ENCODE measurements at places on chromosomes 3 and 15.

- DNase-seq, result no peak
Measured at GRCh38 chr3:17287006-17287689, 402.4 kb downstream of the PLCL2 start.

DNA sequence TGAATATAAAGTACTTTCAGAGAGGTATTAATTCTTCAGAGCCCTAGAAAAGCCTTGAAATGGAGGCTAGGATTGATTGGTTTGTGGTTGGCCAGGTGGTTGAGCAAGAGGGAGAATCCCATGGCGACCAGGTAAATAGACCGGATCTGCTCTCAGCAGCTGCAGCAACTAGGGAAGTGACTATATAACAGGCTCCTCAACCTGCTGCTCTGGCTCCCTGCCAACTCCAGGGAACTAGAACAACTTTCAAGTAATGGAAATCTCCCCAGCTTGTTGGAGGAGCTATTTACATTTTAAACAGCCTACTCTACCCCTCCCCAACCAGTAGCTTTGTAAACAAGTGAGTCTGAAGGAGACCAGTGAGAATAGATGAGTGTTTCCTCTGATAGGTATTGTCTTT lies 121.8 kb upstream of the CADM2 start:
- DNase-seq, result no peak

DNA sequence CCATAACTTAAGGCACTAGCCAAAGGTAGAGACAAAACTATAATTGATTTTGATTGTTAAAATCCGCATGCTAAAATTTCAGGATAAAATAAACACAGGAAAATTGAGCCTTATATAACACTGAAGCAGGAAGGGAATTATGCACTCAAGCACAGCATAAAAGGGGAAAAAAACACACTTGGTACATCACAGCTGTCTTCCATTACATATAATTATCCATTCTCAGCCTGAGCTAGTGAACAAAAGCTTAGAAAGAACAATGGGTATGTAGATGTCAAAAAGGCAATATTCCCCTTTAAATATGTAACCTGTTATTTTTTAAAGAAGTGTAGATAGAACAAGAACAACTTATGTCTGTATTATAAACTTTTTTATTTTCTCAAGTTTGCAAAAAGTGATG lies 899.2 kb downstream of the ROBO1 start:
- no peak for DNase-seq

DNA sequence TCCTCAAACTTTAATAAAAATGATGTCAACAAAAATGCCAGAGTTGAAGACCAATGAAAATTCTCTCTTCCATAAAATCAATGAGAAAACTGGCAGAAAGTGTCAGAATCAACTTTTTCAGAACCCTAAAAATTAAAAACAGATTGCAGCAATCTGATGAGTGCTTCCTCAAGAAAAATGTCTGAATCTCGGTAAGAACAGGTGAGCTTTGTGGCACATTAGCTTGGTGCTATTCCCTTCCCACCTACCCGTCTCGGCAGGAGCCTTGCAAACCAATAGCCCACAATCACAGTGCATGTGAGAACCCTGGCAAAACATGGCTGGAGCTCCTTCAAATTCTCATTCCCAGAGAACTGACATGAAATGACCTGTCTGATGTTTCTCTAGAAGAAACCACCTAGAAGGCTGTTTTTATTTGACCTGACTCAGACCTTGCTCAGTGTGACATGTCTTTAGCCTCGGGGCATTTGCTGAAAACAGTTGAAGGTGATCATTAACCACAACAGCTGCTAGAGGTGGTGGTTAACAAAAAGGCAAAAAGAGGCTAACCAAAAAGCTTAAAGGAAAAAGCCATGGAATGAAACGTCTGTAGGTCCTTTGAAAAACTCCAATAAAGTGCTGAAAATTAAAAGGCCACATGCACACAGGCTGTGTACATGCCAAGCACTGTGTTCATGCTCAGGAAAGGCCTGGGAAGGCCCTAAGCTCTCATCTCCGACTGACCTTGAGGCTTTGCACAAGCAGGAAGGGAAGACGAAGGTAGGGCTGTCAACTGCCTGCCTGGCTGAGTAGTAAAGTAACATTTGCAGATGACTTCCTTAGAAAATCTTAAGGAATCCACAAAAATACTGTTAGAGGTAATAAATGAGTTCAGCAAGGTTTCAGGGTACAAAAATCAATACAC lies 253.0 kb upstream of the NSMCE3 start:
- DNase-seq, result no peak

DNA sequence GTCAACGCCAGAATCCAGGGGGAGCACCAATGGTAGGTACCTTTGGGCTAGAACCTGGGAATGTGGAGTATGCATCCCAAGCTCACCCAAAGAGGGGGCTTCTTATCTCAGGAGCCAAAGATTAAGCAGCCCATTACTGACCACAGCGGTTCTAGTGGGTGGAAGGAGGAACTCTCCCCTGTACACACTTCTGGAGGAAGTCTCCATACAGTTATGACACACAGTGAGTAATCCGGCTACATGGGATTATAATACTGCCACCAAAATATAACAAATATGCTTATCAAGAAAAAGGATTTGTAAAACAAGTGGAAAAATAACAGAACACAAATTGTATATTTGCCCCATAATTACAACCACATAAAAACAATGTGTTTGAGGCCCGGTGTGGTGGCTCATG lies 8.4 kb downstream of the MYO1E start:
- peak; percentile 66 for DNase-seq

- DNase-seq, result no peak
Measured at GRCh38 chr3:169804681-169805080, 8.0 kb upstream of the LRRIQ4 start.

DNA sequence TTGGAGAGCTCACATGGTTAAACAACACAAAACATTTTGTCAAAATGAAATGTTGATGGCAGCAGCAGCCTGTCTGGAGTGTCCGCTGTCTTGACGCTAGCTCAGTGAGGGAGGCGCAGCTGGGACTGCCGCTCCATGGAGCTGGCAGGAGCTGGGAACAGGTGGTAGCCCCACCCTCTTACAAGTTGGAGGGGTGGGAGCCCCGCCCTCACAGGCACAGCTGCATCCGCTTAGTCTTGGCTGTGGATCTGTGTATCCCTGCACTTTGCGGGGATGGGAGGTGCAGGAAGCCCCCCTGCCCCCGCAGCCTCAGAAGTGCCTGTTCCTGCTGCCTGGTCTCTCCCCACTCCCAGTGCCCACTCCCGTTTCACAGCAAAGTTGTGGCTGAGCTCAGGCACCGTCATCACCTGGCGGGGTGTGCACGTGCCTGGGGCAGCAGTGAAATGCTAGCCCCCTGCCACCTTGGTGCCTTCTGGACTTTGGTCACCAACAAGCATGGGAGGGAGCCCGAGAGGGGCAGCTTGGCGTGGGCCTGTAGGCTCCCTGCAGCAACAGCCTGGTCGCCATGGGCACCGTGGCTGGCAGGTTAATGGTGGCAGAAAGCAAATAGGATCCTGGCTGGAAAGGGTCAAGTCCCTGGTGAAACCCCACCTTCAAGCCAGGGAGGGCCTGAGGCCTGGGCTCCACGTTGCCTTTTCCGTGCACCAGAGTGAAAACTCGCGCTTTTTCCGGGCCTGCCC lies 53.8 kb upstream of the CADM2 start:
- DNase-seq, result no peak

DNA sequence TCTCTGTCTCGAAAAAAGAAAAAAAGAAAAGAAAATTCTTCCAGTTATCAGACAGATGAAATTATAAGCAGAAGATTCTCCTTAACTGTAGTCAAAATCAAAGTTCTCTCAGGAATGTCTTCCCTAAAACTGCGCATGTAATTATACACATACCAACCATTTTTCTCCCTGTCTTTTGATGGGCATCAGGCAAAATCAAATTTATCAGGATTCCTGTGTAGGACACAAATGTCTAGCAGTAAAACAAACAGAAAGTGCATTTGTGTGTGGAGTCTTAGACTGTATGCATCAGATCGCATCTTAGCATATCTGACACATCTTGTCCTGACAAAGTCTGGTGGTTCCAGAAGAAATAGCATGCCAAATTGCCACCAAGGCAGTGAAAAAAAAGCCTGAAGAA lies 3.9 kb upstream of the ARPIN start:
- DNase-seq, result no peak

DNA sequence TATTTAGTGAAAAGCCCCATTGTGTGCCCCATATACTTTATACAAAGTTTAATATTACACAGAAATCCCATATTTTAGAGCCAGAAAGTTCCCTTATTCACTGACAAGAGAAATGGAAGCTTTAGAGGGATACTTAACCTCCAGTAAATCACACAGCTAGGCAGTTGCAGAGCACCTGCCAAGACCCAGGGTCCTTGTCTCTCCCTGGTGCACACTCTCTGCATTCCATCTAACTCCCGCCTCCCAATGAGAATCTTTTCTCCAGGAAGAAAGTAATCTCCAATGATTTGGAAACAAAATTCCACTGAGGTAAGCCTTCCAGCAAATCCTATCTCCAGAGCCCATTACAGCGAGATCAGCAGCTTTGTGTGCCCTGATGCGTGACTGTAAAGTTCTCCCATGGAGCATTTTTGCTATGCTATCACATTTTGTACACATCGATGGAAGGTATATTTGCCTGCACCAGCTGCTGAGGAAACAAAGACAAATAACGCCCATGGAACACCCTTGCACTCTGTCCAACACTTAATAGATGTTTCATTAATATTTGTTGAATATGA lies 41.4 kb downstream of the ULK4 start:
- DNase-seq, result no peak

DNA sequence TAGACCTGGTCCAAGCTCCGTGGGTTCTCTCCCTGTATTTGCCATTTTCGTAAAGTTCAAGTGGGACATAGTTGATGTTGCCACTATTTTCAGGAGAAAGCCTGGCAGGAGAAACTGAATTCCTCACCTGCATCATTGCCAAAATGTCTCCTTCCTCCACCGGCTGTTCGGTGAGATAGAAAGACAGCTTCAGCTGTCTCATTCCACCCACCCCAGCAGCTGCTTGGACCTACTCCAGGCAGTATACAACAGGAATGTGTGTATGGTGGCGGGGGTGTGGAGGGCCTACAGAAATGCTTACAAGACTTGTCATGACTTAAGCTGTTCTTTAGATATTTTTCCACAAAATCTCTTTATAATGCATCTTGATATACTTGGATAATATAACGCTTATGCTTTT lies 132.7 kb upstream of the RAP2B start:
- peak; percentile 91 for DNase-seq

DNA sequence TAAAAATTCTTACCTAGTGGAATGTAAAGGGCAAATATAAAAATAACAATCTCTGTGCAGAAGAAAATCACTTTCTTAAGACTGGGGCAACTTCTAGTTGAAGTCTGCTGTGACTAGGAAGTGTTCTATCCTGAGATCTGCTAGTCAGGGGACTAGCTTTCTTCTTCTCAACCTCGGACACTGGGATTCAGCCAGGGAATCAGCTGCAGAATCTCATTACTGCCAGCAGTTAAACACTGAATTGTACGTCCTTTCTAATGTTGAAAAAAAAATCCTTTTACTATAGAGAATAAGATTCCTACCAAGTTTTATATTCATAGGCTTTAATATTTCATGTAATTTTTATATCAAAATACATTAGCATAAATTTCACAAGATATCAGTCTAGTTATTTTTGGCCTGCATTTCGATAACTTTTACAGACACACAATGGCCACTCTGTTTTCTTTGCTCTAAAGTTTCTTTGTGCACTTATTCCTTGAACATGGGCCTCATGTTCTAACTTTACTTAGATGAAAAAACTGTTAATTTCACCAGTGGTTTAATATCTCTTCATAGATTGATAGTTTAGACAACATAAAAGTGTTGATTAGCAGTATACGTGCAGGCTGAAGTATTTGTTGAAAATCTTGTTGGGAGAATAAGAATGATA lies 2.6 kb upstream of the NEO1 start:
- DNase-seq, result no peak

DNA sequence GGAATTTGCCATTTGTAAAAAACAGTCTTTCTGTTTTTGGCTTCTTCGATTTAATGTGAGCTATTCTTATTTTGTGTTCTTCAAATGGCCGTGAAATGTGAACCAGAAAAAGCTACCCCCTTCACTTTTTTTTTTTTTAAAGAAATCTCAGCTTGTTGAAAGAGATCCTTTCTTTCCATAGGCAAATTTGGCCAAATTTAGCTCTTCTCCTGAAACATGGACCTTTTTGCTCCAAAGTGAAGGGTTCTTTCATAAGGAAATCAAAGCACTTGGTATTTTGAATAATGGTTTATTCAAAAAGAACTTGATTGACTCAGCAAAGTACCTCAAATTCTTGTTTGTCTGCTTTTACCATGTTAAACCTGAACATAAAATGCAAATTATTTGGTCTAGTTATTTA lies 10.1 kb downstream of the RCN2 start:
- no peak for DNase-seq

GRCh38 chr15:39797407-39797806 lies 14.8 kb upstream of the FSIP1 start:
- peak; percentile 22 for DNase-seq

- no peak for DNase-seq
Measured at GRCh38 chr3:12893852-12894251, 52.5 kb upstream of the RPL32 start.

- DNase-seq, result no peak
Measured at GRCh38 chr3:50330330-50330729, 2.3 kb upstream of the TUSC2 start.

GRCh38 chr15:85889956-85890619 lies 95.4 kb upstream of the KLHL25 start:
- no peak for DNase-seq

DNA sequence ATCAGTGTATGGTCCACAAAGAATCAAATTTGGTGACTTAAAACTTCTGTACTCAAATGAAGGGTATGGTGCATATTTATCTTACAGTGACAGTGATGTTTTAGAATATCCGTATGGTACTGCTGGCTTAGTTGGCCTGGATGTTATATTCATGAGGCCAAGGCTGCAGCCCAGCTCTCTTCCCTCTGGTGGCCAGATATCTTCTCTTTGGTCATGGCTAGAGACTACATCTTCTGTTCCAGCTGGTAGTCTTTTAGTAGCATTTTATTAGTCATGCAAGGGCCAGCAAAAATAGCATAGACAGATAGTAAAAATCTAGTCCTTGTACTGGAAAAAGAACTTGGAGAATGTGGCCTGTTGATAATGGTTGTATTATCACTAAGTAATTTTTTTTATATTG lies 124.0 kb upstream of the ROPN1 start:
- DNase-seq, result no peak
